ENCODE measurements at places on chromosomes 3 and 15. TPM values are rescaled to one million over a fixed set of nuclear protein-coding genes. Genes with fewer than 3 reads are reported as not detected.

DNA sequence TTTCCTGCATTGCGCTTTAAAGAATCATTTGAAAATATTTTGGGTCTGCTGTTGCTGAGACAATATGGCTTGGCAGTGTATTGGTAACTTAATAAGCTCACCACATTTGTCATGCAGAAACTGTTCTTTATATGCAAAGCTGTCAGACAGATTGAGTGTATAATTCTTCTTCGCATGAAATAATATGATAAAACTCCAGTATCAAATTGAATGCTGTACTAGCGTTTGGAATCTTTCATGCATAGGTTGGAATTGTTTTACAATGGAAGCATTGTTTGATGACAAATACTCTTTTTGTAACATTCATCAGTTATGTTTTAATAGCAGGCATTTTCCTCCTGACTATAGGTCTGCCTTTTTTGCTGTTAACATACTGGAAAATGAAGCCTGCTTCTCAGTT lies 53.8 kb downstream of the RBMS3 start:
- no peak for DNase-seq
- no peaks in the 10 kb centered on the region for H3K4me1 ChIP-seq
- H3K27ac ChIP-seq: no peak overlapping the region
- no peak overlapping the region for H3K4me3 ChIP-seq
- H3K36me3 ChIP-seq: no peaks in the 10 kb centered on the region

Gene CLASP2
- total RNA-seq: 65.9 TPM

DNA sequence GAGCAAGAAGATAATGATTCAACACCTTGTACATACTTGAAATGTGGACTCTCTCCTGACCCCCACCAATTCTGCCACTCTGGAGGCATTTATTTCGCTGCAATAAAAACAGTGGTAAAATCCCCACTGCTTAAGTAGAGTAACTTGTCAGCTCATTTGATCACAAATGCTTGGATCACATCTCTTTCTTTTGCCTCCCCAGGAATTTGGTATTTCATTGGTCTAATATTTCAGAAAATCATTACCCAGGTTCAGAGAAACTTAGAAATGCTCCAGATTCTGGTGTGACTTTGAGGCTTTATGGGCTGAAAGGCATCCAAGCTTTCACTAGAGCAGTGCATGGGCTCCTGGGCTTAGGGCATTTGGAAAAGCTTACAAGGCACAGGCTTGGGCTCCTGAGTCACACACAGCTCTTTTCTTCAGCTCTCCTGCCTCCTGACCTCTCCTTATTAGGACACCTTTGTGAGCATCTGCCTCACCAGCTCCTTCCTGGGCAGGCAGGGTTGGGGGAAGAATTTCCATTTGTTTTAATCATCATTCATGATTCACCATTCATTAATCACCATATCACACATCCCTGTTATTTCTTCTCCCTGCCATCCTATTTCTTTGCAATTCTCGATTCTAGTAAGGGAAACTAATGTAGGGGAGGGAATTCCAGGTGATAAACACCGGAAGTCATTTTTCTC lies 22.5 kb downstream of the CDCP1 start:
- DNase-seq: no peak
- no peak overlapping the region for H3K27ac ChIP-seq
- H3K4me1 ChIP-seq: peaks cover 3% of the 10 kb centered on the region
- H3K36me3 ChIP-seq: no peaks in the 10 kb centered on the region

DNA sequence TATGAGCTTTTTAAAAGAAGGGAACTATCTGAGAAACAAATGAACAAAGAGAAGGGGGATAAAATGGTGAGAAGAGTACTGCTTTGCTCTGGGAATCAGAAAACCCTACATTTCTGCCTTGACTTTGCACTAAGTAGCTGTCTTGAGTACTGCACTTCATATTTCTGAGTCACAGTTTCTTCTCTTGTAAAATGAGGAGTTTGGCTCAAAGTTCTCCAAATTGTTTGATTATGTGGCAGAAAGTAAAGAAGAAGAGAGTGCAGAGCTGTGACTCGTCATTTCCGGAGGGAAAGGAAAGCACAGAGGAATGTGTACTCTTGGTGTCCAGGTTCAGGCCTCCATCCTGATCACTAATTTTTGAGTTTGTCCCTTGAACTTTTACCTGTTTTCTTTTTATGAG lies 54.7 kb downstream of the TP63 start:
- no peaks in the 10 kb centered on the region for H3K36me3 ChIP-seq
- H3K27me3 ChIP-seq: no peaks in the 10 kb centered on the region
- no peak overlapping the region for H3K4me3 ChIP-seq
- no peaks in the 10 kb centered on the region for H3K4me1 ChIP-seq

DNA sequence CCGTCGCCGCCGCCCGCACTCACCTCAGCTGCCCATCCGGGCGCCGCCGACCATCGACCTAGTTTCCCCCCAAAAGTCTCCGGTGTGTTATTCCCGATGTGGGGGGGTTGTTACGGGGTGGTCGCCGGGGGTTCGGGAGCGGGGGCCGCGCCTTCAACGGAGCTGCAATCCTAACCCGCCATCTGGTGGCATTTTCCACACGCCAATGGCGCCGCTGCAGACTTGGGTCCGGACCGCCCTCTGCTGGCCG lies at the start of gene STAG1:
TSS of gene STAG1 (minus strand) at position 207 of the 250 bp plus-strand sequence. CDS start 121,480 bp downstream, outside the sequence.
- no peaks in the 10 kb centered on the region for H3K27me3 ChIP-seq
- H3K27ac ChIP-seq: peak within 1 kb of the TSS; percentile 98
- H3K4me1 ChIP-seq: peaks cover 42% of the 10 kb centered on the region
- H3K4me3 ChIP-seq: peak within 1 kb of the TSS; percentile 88

DNA sequence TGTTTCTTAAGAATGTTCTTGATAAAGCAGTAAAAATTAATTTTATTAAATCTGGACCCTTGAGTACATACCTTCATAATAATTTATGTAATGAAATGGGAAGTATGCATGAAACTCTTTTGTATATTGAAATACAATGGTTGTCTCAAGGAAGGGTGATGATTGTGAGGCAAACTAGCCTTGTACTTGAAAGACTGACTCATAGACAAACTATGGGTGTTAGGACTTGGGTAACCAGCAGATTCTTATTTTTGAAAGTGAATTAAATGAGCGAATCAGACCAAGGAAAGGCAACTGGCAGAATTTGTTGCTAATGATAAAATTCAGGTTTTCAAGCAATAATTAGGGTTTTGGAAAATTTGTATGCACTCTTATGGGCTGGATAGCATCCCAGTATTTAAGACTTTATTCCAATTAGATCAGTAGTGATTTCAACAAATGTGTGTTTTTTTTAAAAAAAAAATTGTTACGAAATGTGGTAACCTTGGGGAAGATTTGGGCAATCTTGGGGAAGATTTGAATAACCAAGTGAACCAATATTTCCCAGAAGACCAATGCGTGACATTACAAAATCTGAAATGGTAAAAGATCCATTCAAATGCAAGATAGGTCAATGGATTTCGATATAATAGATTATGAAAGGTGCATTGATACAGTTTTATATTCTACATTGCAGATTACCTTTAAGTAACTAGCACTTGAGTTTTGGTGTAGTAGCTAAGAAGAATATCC lies 42.0 kb downstream of the ATP2C1 start:
- DNase-seq: no peak
- no peak overlapping the region for H3K27ac ChIP-seq
- H3K4me3 ChIP-seq: no peak overlapping the region
- H3K36me3 ChIP-seq: peaks cover 23% of the 10 kb centered on the region
- H3K27me3 ChIP-seq: no peaks in the 10 kb centered on the region

- H3K36me3 ChIP-seq: no peaks in the 10 kb centered on the region
- no peak overlapping the region for H3K4me3 ChIP-seq
- peaks cover 16% of the 10 kb centered on the region for H3K4me1 ChIP-seq
- no peak overlapping the region for H3K27ac ChIP-seq
- H3K27me3 ChIP-seq: peaks cover 10% of the 10 kb centered on the region
Observed at GRCh38 chr15:89395461-89395871, 60.8 kb upstream of the POLG start.

GRCh38 chr3:88219138-88219792 lies 69.5 kb downstream of the C3orf38 start:
- no peaks in the 10 kb centered on the region for H3K4me1 ChIP-seq
- no peaks in the 10 kb centered on the region for H3K27me3 ChIP-seq
- H3K4me3 ChIP-seq: no peak overlapping the region
- DNase-seq: no peak
- no peak overlapping the region for H3K27ac ChIP-seq
